ENCODE measurements at places on chromosomes 12 and 14.

- H3K4me1 ChIP-seq: no peaks in the 10 kb centered on the region
- no peak for DNase-seq
- peak overlapping the region; percentile 88 for H3K4me3 ChIP-seq
Measured at GRCh38 chr12:18262514-18262913, 1.2 kb downstream of the PIK3C2G start.

DNA sequence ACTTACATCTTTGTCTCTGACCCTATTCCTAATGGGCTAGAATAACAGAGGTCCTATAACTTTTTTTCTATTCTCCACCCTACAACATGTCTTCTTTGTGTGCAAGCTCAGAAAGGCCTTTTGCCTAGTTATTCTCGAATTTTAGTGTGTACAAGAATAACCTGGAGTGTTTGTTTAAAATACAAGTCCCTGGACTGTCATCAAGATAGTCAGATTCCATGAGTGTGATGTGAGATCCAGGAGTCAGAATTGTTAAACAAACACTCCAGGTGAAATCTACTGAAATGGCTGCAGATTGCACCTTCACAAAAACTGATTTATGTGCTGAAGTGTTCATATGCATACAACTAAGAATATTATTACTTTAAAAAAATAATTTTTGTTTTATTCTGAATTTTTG is 114.4 kb upstream of the DIO2 start:
- DNase-seq: no peak
- H3K27me3 ChIP-seq: no peaks in the 10 kb centered on the region
- no peaks in the 10 kb centered on the region for H3K36me3 ChIP-seq
- no peak overlapping the region for H3K27ac ChIP-seq
- no peaks in the 10 kb centered on the region for H3K4me1 ChIP-seq

DNA sequence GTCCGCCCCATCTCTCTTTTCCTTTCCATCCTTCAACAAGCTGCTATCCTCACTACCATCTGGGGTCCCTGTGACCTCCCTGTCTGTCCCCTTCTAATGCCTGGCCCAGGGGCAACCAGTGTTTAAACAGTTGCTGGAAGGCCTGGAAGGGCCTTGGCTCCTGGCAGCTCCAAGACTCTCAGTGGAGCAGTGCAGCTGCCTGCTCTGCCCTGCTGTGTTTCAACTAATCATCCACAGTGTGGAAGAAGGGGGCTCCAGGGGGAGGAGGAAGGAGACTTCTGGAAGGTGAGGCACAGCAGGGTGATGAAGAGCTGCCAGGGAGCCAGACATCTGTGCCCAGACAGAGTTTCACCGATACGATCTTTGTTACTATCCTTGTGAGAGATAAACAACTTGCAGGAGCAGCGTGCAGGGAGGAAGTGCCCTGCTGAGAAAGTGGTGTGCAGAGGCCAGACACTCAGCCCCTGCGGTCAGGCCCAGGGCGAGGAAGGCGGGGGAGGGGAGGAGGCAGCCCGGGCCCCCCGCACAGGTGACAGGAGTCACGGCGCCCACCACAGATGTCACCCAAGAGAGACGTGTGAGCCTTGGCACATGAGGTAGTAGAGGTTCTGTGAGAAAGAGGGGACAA is 1061.8 kb downstream of the BCL11B start:
- no peak overlapping the region for H3K27ac ChIP-seq
- peaks cover 6% of the 10 kb centered on the region for H3K4me1 ChIP-seq
- no peak for DNase-seq
- H3K36me3 ChIP-seq: no peaks in the 10 kb centered on the region

GRCh38 chr12:49583366-49584094 is 15.6 kb upstream of the MCRS1 start:
- H3K27me3 ChIP-seq: no peaks in the 10 kb centered on the region
- H3K27ac ChIP-seq: no peak overlapping the region
- peaks cover 9% of the 10 kb centered on the region for H3K36me3 ChIP-seq
- DNase-seq: no peak
- peaks cover 16% of the 10 kb centered on the region for H3K4me1 ChIP-seq
- no peak overlapping the region for H3K4me3 ChIP-seq

- no peak for DNase-seq
- peak overlapping the region; percentile 72 for H3K4me3 ChIP-seq
- H3K27me3 ChIP-seq: peaks cover 22% of the 10 kb centered on the region
- H3K27ac ChIP-seq: peak overlapping the region; percentile 68
Measured at GRCh38 chr14:99258341-99258861, 13.6 kb downstream of the BCL11B start.

GRCh38 chr12:34340534-34341361 is 318.5 kb downstream of the ALG10 start:
- H3K4me1 ChIP-seq: no peaks in the 10 kb centered on the region
- H3K36me3 ChIP-seq: no peaks in the 10 kb centered on the region
- H3K27ac ChIP-seq: no peak overlapping the region
- H3K27me3 ChIP-seq: no peaks in the 10 kb centered on the region
- no peak for DNase-seq
- H3K4me3 ChIP-seq: no peak overlapping the region

GRCh38 chr14:45426685-45427282 is 173.8 kb upstream of the MIS18BP1 start:
- H3K4me1 ChIP-seq: peaks cover 14% of the 10 kb centered on the region
- H3K27me3 ChIP-seq: no peaks in the 10 kb centered on the region
- H3K4me3 ChIP-seq: no peak overlapping the region
- no peak for DNase-seq

DNA sequence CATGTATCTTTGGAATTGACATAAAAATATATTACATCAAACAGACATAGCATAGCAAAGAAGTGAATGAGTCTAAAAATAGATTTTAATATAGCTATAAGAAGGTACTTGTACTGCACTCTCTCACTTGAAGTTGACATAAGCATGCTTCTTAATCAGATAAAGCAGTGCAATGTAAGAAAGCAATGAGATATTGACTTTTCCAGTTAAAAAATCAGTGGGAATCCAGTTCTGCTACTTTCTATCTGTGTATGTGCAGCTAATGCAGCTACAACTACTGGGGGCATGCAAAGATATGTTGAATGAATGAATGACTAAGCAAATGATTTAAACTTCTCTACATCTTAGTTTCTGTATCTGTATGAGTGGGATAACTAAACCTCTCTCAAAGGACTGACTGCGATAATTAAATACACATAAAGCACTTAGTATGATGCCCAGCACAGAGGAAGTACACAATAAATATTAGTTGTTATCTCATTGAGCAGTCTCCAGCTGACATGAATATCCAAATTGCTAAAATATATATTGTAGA is 10.3 kb downstream of the WASHC3 start:
- H3K27ac ChIP-seq: no peak overlapping the region
- no peak for DNase-seq
- no peaks in the 10 kb centered on the region for H3K27me3 ChIP-seq

DNA sequence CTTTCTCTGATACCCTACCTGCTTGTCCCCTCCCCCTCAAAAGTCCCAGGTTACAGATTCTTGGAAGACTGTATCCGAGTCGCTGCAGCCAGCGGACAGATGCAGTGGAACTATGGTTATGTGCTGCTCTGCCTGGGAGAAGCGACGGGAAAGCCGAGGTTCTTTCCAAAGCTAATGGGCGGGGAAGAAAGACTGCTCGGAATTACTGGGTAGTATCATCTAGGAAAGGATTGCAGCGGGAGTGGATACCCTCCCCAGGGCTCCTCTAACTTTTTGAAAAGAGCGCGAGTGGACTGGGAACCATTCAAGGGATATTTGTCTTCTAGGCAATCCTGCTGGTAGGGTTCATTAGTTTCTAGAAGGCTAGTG is 1.4 kb downstream of the PTHLH start:
- peaks cover 96% of the 10 kb centered on the region for H3K27me3 ChIP-seq
- H3K4me3 ChIP-seq: peak overlapping the region; percentile 91
- DNase-seq: no peak
- peaks cover 5% of the 10 kb centered on the region for H3K4me1 ChIP-seq
- H3K27ac ChIP-seq: peak overlapping the region; percentile 83

DNA sequence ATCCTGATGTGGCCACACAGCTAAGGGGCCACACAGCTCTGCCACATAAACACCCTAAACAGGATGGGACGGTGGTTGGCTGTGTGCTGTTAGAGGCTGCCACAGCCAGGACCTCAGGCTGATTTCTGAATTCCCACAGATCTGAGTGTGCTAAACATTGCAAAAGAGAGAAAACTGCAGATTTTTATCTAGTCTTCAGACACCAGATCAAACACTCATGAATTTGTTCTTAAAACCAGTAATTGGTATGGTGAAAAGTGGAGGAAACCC is 190.7 kb downstream of the MON2 start:
- no peak overlapping the region for H3K27ac ChIP-seq
- DNase-seq: no peak
- H3K4me1 ChIP-seq: peaks cover 48% of the 10 kb centered on the region
- H3K4me3 ChIP-seq: no peak overlapping the region
- H3K36me3 ChIP-seq: peaks cover 31% of the 10 kb centered on the region

GRCh38 chr12:20370014-20370386 is 1.7 kb downstream of the PDE3A start:
- peaks cover 72% of the 10 kb centered on the region for H3K27me3 ChIP-seq
- peak overlapping the region; percentile 78 for H3K27ac ChIP-seq
- H3K4me1 ChIP-seq: peaks cover 15% of the 10 kb centered on the region
- no peak for DNase-seq

DNA sequence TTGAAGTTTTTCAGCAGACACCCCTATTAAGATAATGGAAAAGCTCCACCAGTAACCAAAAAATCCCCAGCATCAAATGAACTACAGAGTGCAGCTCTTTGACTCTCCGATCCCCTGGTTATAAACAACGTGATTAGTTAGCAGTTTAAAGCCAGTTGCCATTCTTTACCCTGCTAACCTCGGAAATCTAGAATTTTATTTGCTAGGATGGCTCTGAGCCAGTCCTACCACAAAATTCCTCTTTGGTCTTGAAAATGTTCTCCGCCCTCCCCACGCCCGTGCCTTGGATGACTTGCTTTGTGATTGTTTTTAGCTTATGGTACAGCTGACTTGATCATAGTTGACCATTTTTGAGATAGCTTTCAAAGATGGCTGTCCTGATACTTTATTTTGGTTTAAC is 1.2 kb downstream of the KLHDC2 start:
- no peaks in the 10 kb centered on the region for H3K27me3 ChIP-seq
- peaks cover 3% of the 10 kb centered on the region for H3K36me3 ChIP-seq
- no peak for DNase-seq
- H3K27ac ChIP-seq: peak overlapping the region; percentile 99
- H3K4me1 ChIP-seq: peaks cover 27% of the 10 kb centered on the region

GRCh38 chr14:78610994-78611393 is 440.8 kb downstream of the NRXN3 start:
- H3K27me3 ChIP-seq: peaks cover 19% of the 10 kb centered on the region
- no peak overlapping the region for H3K27ac ChIP-seq
- peaks cover 2% of the 10 kb centered on the region for H3K4me1 ChIP-seq
- no peaks in the 10 kb centered on the region for H3K36me3 ChIP-seq
- H3K4me3 ChIP-seq: no peak overlapping the region
- no peak for DNase-seq

DNA sequence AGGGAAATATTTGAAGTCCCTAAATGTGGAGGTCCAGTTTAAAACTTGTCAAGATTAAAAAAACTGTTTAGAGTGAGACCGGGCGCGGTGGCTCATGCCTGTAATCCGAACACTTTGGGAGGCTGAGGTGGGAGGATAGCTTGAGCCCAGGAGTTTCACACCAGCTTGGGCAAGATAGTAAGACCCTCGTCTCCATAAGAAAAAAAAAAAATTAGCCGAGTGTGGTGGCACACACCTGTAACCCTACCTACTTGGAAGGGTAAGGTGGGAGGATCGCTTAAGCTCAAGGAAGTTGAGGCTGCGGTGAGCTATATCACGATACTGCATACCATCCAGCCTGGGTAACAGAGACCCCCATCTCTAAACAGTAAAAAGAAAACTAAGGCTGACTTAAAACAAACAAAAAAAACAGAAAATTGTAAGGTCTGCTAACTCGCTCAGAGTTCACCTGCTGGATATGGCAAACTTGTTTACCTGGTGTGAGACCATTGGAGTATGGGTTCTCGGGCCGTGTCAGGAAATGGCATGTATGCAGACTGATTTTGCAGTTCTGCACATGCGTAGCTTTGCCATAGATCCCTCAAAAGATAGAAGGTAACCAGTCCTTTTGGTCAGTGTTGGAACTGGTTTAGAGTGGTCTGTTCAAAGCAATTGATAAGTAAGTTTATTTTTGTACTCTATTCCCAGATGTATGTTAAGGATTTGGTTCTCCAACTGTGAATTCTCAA is 2.1 kb downstream of the RNF10 start:
- no peaks in the 10 kb centered on the region for H3K27me3 ChIP-seq
- H3K36me3 ChIP-seq: peaks cover 9% of the 10 kb centered on the region
- no peak for DNase-seq

DNA sequence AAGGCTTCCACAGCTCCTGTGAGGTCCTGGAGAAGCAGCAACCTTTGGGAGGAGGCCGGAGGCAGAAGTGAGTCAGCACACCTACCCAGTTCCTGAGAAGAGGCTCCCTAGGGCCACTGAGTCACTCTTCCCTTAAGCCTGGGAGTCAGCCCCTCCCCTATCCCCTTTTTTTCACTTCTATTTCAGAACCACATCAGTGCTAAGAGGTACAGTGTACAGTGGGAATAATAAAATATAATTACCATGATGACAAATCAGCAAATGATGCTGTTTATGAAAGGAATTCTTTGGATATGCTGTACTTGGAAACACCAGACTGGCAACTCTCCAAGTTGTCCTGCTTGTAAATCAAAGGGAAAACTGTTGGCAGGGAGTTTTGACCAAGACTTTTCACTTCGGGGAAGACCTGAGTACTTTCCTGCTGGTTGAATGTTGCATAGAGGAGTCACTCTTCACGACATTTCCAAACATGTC is 7.8 kb upstream of the TBPL2 start:
- H3K4me1 ChIP-seq: peaks cover 4% of the 10 kb centered on the region
- H3K27ac ChIP-seq: no peak overlapping the region
- H3K36me3 ChIP-seq: no peaks in the 10 kb centered on the region
- no peak overlapping the region for H3K4me3 ChIP-seq

GRCh38 chr14:66099931-66100330 is 386.2 kb upstream of the CCDC196 start:
- H3K4me1 ChIP-seq: peaks cover 9% of the 10 kb centered on the region
- peaks cover 22% of the 10 kb centered on the region for H3K27me3 ChIP-seq
- no peak overlapping the region for H3K4me3 ChIP-seq

DNA sequence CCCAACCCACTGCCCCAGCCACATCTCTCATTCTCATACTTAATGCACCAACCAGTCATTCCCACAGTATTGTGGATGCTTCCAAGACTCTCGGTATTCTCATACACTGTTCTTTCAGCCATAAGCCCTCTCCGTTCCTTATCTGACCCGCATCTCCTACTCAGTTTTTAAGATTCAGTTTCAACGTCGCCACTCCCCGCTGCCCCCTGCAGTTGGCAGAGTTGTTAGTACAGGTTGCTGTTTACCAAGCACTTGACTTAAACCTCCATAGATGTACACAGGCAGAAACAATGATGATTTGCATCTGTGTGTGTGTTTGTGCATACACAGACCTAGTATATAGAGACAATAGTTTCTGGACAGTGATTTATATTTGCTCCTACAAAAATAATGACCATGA is 40.2 kb downstream of the PAH start:
- H3K4me3 ChIP-seq: no peak overlapping the region
- no peaks in the 10 kb centered on the region for H3K36me3 ChIP-seq
- H3K4me1 ChIP-seq: peaks cover 6% of the 10 kb centered on the region
- DNase-seq: no peak

- H3K27ac ChIP-seq: no peak overlapping the region
- no peaks in the 10 kb centered on the region for H3K4me1 ChIP-seq
- no peaks in the 10 kb centered on the region for H3K36me3 ChIP-seq
- DNase-seq: no peak
- H3K27me3 ChIP-seq: no peaks in the 10 kb centered on the region
Measured at GRCh38 chr12:91460469-91460868, 277.9 kb upstream of the DCN start.

All from type B pancreatic cell (in vitro differentiated cells).